Fibroblast of mammary gland (primary cell): ENCODE measurements at places on chromosomes 7 and 10.

GRCh38 chr7:149869867-149870266 lies 3.9 kb upstream of the ATP6V0E2 start:
- no peak for DNase-seq

DNA sequence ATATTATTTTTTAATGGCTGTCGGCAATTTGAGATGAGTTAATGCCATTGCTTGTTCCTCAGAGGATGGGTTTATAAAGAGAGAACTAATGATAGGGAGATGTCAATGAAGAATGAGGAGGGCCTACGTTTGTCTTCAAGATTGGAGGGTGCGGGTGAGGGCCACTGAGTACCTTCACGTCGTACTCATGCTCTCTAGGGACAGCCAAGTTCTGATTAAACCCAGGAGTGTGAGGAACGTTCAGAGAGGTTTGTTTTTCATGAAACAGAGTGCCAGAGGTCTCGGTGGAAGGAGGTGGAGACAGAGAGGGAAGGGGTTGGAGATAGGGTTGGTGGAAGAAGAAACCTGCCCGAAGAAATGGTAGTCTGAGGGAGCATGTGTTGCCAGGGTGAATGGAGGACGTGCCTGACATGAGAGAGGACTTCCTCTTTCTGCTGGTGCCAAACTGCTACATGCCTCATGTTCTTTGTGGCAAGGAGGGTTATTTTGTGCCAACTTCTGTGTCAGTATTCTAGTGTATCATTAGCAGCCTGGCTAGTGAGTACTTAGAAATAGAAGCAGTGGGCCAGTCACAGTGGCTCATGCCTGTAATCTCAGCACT lies 8.9 kb downstream of the DHTKD1 start:
- no peak for DNase-seq

GRCh38 chr7:1040790-1041189 lies 3.6 kb upstream of the GPR146 start:
- DNase-seq, result peak; percentile 70

DNA sequence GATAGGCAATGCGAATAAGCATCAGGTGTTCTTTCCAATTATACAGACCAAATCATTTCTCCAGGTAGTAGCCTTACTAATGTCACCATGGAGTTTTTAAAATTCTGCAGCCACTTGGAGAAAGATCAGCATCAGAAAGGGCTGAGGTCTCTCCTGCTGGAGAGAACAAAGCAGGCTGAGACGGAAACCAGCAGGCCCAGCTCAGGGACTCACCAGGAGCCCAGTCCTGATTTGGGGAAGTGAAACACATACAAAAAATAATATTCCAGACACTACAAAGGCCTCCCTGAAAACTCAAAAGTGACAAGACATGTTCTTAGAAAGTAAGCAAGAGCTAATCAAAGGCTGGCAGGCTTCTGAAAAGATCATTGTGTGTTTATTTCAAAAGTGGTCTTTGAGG lies 207.1 kb upstream of the GHITM start:
- DNase-seq, result no peak

- peak; percentile 43 for DNase-seq
These were observed 20.0 kb downstream of the KIAA1549 start for GRCh38 chr7:138961159-138961558.

DNA sequence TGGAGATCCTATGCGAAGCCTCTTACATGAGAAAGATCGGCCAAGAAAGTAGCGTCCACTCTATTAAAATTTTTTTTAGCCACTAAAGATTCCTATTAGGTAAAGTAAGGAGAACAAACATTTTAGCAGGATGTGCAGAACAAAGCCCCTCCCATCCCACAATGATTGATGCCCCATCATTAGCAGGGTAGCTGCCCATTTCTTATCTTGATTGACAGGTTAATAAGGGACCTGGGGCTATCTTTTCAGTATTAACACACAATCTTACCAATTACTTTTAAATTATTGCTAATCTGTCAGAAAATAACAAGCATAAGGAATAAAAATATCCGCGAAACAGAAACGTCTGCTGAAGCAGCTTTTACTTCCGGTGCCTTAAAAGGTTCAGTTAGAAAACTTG lies 5.1 kb downstream of the FZD8 start:
- DNase-seq, result no peak

GRCh38 chr7:34991938-34992840 lies 45.1 kb downstream of the DPY19L1 start:
- DNase-seq, result peak; percentile 44

- DNase-seq, result peak; percentile 61
These were observed 5.0 kb downstream of the PDZD8 start for GRCh38 chr10:117370205-117370604.

DNA sequence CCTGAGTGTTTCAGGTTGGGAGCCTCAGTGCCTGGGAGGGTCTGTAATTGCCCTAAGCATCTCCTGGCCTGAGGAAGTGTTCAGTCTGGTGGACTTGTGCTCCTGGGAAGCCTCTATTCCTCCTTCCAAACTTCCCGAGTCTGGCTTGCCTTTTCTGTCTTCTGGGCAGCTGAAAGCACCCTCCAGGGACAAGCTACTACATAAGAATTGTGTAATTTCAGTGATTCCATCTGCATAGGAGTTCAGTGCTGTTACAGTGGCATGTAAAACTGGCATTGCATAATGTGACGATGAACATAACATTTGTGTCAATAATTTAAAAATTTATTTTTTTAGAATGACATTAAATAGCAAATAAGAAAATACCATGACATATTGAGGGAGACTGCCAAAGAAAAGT lies 109.3 kb downstream of the AOAH start:
- no peak for DNase-seq

GRCh38 chr10:132590094-132590751 lies 52.6 kb downstream of the INPP5A start:
- DNase-seq, result no peak

GRCh38 chr10:4763960-4764428 lies 62.0 kb upstream of the AKR1E2 start:
- peak; percentile 94 for DNase-seq

GRCh38 chr10:16436758-16437539 lies at the start of gene PTER:
PTER (plus strand) TSS chr10:16437010; CDS start chr10:16484385, 47,375 bp downstream.
- peak; percentile 94 for DNase-seq

- no peak for DNase-seq
These were observed 40.8 kb downstream of the ANXA8 start for GRCh38 chr10:47443145-47443544.

- no peak for DNase-seq
These were observed 1.9 kb upstream of the GAL3ST4 start for GRCh38 chr7:100170101-100170897.

DNA sequence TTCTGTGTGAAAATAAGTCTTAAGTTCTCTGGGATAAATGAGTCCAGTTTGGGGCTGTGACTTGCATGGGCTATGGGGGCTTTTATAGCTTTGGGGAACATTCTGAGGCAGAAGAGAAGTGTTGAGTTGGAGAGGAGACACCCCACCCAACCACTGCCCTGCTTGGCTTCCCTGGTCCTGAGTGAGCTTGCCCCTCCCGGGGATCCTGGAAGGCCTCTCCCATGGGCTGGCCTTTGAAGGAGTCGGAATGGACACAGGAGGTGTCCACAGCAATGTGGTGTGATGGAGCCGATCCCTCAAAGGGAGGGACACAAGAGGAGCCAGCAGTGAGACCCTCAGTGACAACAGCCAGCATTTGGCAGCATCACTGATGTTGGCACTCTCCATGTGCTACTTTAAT lies 89.8 kb downstream of the GLRX3 start:
- DNase-seq, result no peak

GRCh38 chr7:86904949-86905834 lies 154.3 kb downstream of the ELAPOR2 start:
- DNase-seq, result peak; percentile 45

DNA sequence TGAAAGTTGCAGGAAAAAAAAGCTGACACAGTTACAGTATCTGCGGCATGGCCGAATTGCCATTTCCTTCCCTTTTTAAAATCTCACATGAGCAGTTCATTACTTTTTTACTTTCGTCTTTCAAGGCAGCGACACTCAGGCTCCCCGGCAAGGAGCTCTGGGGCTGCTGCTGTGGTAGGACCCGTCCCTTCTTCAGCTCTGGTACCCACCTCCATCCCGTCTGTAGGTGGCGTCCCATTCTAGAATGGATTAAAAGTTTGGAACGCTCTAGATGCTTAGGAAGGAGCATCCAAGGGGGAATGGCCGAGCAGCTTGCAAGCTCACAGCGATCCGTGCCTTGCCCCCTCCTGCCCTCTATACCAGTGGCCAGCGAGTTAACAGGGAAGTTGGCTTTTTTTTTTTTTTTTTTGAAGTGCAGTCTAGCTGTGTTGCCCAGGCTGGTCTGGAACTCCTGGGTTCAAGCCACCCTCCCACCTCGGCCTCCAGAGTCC lies 22.8 kb upstream of the TTYH3 start:
- DNase-seq, result peak; percentile 59

- peak; percentile 19 for DNase-seq
These were observed 372.5 kb downstream of the BMPER start for GRCh38 chr7:34277803-34278199.

- peak; percentile 78 for DNase-seq
These were observed 154.1 kb upstream of the AHR start for GRCh38 chr7:17144322-17144721.

- peak; percentile 22 for DNase-seq
These were observed 47.2 kb downstream of the NEURL1 start for GRCh38 chr10:103540722-103541121.

GRCh38 chr10:131660427-131660826 lies 240.4 kb upstream of the PPP2R2D start:
- no peak for DNase-seq

- DNase-seq, result peak; percentile 86
These were observed 76.8 kb downstream of the LANCL2 start for GRCh38 chr7:55441774-55442522.

DNA sequence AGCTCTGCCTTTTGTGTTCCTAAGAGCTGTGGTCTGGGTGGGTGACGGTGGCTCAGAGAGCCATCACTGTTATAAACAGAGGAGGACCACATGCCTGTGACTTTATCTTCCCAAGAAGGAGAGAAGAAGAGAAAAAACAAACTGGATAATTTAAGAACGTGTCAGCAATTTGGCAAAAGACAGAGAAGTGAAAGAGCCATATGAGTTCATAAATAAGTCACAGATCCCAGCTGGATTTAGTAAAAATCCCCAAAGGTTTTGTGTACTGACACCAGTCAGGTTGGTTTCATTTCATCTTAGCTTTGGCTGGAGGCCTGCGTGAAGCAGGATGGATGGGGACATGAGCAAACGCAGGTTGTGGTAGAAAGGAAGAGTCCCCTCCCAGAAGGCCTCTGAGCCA lies 120.7 kb downstream of the CXCL12 start:
- DNase-seq, result peak; percentile 59

DNA sequence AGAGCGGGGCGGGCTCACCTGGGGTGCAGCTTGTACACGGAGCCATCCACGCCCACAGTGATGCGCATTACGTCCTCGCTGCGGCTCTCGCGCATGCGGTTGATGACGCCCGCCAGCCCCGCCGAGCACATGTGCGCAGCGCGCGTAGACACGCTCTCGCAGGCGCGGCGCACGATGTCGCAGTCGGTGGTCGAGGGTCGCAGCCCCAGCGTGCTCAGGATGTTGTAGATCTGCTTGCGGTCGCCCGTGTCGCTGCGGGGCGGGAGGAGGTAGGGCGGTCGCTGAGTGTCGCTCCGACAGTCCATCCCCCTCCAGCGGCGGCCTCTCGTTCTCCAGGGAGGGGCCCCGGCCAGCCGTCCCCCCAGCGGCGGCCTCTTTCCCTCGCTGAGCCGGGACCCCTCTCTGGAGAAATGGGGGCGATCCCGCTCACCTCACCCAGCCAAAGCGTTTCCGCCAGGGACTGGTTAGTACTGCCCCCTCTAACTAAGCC lies 4.4 kb upstream of the MYL7 start:
- no peak for DNase-seq

DNA sequence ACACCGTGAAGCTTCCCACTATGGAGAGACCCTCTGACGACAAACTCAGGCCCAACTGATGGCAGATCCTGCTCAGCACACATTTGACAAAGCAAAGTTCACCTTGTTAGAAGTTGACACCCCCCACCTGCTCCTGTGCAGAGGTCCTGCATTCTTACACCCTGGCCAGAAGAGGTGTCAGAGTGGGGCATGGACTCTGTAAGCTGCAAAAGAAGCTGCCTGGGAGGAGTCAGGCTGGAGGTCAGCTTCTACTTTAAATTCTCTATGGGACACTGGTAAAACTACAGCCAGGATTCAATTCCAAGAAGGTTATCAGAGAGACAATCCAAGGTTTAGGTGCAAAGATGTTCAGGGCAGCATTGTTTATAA lies 20.0 kb upstream of the TNS3 start:
- no peak for DNase-seq

DNA sequence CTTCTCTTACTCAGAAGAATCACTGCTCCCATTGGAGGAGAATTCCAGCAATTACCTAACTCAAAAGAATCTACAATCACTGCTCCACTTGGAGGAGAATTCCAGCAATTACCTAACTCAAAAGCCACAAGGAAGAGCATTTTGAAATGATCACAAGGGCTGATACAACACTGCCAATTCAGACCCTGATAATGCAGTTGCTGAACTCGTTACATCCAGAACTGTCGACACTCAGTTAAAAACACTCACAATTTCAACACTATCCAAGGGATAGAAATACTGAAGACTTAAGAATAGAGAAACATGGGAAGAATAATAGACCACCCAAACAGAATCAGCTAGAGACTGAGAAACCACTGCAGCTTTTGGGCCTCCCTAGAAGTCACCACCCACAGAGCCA lies 27.8 kb downstream of the AFAP1L2 start:
- DNase-seq, result no peak

DNA sequence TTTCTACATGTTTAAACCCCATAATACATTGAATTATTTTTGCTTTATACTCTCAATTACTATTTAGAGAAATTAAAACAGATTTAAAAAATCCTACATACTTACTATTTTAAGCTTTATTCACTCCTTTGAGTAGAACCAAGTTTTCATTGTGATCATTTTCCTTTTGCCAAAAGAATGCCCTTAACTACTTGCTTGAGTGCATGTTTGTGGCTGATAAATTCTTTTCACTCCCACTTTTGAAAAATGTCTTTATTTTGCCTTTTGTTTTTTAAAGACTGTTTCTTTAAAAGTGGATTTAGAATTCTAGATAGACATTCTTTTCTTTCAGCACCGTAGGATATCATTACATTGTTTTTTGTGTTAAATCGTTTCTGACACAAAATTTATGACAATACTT lies 22.3 kb upstream of the AGR3 start:
- no peak for DNase-seq

DNA sequence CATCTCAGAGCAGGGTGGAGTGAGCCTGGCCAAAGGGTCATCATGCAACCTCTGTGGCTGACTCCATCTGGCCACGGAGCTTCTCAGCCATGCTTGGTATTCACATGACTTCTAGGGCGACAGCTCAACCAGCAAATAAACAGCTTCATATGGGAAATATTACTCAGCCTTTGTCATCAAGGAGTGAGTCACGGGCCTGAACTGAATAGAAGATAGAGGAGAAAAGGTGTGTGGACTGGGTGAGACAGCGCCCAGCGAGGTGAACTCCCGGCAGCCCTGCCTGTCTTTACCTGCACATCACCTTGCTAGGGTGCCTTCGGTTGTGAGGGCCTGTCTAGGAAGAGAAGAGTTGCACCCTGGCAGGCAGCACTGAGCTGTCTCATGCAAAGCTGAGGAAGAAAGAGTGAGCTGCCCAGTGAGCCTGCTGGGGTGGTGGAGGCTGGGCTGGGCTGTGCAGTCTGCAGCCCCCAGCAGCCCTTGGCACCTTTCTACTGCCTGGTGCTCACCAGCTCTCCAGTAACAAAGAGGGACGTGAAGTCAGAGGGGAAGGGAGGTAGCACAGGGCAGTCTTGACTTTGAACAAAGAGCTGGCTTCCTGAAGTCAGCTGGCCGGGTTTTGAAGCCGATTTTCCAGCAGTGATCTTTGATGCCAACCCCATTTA lies 114.2 kb downstream of the EGFR start:
- peak; percentile 99 for DNase-seq
